ENCODE measurements at places on chromosomes 3 and 15.

- no peak for DNase-seq
Measured at GRCh38 chr3:108183971-108184370, 38.3 kb downstream of the IFT57 start.

- no peak for DNase-seq
Measured at GRCh38 chr3:140187028-140187427, 252.0 kb downstream of the CLSTN2 start.

- DNase-seq = no peak
Measured at GRCh38 chr3:29668728-29669127, 387.9 kb downstream of the RBMS3 start.

- no peak for DNase-seq
Measured at GRCh38 chr3:41195946-41196345, 3.4 kb upstream of the CTNNB1 start.

DNA sequence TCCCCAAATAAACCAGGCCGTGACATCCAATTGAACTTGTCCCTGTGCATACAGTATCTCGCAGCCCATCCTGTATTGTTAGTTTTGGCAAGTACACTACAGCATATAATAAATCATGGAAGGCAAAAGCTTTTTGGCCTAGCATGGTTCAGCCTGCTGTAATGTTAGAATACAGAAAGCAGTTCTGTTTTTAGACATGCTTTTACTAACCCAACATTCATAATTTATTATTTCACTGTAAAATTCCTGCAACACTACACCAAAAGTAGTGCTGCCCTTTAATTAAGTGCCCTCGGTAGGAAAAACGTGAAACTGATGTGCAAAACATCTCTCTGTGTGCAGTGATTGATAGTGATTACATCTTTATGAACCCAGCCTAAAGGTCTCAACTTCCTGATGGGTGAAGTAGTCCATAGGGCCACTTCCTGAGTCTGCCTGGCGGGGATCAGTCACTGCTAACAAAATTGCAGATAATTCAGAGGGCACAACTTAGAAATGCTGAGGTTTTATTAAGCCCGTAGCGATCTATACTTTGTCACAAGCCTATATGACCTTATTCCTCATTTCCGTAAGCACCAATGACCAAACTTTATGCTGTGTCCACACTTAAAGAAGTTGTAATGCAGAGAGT, 227.8 kb downstream of the CDIN1 start:
- no peak for DNase-seq

- DNase-seq = no peak
Measured at GRCh38 chr3:43647331-43648166, 25.7 kb upstream of the ANO10 start.
